ENCODE measurements at places on chromosomes 1 and 21.

GRCh38 chr1:194043984-194044755, 857.8 kb upstream of the B3GALT2 start:
- DNase-seq: no peak

- DNase-seq: no peak
These were observed 28.9 kb upstream of the DNAJC11 start for GRCh38 chr1:6730473-6730872.

DNA sequence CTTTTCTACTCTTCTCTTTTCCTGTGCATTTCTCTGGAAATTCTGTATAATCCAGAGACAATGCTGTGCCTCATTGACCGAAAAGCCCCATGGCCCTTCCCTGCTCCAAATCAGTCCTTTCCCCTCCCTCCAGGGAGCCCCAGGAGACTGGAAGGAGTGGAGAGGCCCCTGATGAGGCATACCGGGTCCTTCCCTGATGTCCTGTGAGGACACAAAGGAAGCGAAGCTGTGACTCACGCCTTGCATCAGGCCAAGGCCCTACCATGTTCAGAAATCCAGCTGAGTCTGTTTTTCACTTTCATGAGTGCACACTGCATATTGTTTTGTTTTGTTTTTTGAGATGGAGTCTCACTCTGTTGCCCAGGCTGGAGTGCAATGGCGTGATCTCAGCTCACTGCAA, 38.7 kb upstream of the BECN2 start:
- no peak for DNase-seq

- DNase-seq: no peak
These were observed 15.7 kb upstream of the RASSF5 start for GRCh38 chr1:206491616-206492015.

DNA sequence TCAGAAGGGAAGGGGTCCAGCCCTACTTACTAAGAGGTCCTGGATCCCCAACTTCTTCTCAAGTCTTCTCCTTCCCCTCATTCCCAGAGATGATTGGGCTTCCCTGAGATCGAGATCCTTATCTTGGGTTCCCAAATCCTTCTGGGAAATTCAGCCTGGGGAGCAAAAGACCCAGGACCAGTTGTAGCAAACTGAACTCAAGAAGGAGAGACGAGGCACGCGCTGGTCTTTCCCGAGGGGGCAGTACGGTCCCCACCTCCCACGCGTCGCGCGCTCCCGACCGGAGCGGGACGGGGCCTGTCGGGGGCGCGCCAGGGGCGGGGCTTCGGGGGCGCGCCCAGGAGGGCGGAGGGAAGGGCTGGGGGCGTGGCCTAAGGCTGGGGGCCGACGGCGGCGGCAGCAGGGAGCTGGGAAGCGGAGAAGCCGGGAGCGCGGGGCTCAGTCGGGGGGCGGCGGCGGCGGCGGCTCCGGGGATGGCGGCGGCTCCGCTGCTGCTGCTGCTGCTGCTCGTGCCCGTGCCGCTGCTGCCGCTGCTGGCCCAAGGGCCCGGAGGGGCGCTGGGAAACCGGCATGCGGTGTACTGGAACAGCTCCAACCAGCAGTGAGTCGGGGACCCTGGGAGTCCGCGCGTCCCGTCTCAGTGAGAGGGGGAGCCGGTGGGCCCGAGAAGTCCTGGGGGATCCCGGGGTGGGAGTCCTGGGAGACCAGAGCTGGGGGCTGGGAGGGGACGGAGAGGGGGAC, at the start of gene EFNA3:
TSS of gene EFNA3 (plus strand) at position 369 of the 741 bp plus-strand sequence. CDS start at position 474, 105 bp downstream.
- peak; percentile 96 for DNase-seq

- peak; percentile 76 for DNase-seq
These were observed 59.0 kb upstream of the PGD start for GRCh38 chr1:10339815-10340214.

DNA sequence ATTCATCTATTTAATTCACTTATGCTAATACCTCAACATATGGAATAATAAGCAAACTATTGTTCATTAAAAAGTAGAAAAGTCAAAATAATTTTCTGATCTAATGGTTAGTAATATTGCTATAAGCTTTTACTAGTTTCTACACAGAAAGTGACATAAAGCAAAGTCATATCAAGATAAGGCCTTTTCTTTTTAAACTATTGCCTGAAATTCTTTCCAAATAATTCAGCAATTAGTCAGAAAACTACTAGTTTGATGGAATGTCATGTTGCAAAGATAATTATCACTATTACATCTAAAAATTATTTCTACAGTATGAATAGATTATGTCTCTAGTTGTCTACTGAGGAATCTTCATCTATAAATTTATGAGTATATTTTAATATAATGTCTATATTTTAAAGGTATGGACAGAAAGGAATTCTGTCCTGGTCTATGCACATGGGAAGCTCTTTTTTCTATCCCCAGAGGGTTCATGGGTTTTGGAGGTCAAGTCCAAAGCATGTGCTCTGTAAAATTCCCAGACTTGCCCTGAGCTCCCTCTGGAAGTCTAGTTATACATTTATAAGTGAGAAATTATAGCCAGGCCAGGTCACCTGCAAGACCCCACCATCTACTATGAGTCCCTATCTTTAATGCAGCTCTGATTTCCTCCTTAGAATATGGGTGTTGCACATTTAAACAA, 84.6 kb upstream of the DPYD start:
- DNase-seq: no peak

- peak; percentile 87 for DNase-seq
These were observed 3.6 kb upstream of the VWA1 start for GRCh38 chr1:1431845-1432273.

DNA sequence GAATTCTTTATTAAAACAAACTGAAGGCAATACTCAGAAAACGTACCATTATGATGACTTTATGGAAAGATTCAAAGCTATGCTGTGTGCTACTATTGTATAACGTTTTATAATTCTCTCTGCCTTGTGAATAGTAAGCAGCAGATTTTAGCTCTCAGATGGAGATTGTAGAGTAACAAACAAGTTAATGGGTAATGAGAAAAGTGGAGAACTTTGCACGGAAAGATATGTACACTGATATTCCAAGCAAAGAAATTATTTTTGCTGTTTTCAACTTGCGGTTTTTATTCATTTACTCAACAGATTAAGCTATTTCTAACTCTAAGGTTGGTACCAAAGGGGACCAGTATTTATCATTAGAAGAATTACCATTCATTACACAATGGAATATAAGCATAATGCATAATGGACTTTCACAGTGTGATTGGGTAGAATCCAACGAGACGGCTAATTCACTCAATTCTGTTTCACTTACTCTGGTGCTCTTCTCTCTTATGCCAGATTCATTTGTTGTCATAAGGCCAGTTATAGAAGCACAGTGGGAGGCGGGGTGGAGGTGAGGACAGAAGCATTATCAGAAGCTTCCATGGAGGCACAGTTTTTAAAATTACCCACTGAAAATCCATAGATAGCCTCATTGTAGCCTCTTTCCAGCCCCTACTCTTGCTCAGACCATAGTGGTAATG, 38.6 kb downstream of the ATP1B1 start:
- DNase-seq: no peak

DNA sequence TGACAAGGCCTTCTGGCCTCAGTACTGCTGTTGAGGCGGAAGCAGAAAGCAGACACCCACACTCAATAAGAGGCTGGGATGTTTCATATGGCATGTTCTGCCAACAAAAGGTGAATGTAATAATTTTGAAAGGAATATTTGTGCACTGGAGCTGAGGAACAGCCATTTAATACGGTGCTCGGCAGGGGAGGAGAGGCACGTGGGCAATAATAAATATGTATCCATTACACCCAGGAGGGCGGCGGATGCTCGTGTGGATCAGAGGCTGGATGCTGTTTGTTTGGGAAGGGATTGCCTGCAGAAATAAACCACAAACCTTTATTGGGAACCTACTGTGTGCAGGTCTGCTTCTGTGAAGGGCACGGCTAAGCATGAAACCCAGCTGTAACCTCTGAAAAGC, 92.0 kb downstream of the VWA5B1 start:
- DNase-seq: no peak

DNA sequence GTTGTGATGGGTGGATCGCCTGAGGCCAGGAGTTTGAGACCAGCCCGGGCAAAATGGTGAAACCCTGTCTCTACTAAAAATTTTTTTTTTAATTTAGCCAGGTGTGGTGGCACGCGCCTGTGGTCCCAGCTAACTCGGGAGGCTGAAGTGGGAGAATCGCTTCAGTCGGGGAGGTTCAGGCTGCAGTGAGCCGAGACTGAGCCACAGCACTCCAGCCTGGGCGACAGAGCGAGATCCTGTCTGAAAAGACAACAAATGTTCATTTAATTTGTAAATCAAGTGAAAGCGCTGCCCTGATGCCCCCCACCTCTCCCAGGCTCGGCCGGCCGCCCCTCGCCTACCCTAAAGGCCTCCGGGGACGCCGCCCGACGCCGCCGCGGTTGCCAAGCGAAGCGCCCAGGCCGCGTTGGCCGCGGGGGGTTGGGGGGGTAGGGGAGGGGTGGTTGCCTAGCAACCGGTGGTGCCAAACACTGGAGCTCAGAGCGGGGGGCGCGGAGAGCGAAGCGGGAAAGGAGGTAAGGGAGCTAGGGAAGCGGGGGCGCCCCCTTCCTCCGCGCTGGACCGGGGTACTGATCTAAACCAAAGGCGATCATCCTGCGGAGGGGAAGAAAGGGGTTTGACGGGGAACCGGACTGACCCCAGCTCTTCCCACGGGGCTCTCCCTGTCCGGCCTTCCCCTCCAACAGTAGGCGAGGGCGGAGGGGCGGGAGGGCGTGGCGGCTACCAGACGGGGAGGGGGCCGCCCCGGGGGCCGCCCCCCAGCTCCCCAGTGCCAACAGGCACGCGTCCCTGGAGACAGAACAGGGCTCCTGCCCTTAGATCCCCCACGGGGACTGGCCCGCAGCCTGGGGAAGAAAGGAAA, at the start of gene TEKT2:
TSS of gene TEKT2 (plus strand) at position 460 of the 862 bp plus-strand sequence. CDS start 828 bp downstream, outside the sequence.
- DNase-seq: peak; percentile 84

GRCh38 chr1:60903591-60903990, 178.8 kb upstream of the NFIA start:
- DNase-seq: peak; percentile 48

- DNase-seq: no peak
These were observed 273.9 kb downstream of the TM2D1 start for GRCh38 chr1:61450872-61451571.

DNA sequence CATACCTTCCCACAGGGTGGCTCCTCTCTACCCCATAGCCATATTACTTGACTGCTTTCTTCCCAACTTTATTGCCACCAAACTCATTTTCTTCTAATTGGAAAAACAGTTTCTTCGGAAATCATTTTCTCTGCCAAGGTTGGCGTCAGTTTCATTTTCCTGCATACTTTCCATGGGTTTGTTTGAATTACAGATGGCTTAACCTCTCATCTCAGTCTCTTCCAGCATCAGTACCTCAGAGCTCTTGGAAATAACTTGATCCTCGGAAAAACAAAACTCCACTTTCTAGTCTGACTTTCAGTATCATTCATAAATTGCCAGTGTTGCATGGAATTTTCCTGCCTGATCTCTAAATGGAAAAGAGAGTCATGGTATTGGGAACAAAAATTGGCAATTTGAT, 20.3 kb upstream of the PRDM2 start:
- DNase-seq: no peak

- no peak for DNase-seq
These were observed 39.4 kb downstream of the PAFAH2 start for GRCh38 chr1:25958465-25958864.

DNA sequence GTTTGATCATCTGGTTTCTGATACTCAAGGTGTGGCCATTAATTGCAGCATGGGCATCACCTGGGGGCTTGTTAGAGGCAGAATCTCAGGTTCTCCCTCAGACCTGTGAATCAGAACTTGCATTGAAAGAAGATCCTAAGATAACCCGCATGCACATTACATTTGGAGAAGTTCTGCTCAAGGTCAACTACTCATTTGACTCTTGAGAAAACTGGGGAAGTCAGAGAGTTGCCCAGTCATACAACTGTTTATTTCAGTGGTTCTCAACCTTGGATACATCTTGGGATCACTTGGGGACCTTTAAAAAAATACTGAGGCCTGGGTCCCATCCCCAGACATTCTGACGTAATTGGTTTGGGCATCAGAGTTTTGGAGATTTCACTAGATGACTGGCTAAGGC, 30.5 kb downstream of the CAMTA1 start:
- no peak for DNase-seq

DNA sequence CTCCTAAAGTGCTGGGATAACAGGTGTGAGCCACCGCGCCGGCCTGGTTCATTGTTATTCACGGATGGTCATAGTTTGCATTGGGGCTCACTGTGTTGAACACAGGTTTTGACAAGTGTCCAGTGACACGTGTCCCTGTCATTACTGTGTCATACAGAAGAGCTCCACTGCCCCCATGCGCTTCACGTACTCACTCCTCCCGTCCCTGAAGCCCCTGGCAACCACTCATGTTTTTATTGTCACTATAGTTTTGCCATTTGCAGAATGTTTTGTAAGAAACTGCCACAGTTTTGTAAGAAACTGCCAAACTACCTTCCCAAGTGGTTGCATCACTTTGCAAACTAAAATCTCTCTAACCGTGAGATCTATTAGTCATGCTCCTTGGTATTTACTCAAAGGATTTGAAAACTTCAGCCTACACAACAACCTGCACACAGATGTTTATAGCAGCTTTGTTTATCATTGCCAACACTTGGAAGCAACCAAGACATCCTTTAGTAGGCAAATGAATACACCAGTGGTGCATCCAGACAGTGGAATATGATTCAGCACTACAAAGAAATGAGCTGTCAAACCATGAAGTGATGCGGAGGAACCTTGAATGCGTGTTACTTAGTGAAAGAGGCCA, 163.2 kb upstream of the COL6A1 start:
- DNase-seq: no peak

DNA sequence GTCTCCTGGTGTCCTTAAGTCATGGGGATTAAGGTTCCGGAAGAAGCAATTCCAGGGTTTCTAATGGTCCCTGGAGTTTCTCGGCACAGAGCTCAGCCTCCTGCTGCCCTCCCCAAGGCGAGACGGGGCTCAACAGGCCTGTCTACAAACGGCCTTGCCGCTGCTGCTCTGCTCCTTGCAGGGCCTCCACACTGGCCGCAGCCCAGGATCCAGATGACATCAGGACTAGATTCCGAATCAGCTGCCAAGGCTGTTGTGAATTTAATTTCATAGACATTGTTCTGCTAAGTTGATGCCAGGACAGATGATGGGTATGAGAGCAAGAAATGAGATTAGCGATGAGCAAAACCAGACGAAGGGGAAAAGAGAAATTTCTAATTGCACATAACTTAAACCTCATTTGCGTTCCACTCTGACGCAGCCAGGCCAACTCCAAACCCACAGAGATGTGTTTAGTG, 103.6 kb upstream of the BACE2 start:
- no peak for DNase-seq

- DNase-seq: no peak
These were observed 35.6 kb upstream of the GPR157 start for GRCh38 chr1:9164532-9164900.

DNA sequence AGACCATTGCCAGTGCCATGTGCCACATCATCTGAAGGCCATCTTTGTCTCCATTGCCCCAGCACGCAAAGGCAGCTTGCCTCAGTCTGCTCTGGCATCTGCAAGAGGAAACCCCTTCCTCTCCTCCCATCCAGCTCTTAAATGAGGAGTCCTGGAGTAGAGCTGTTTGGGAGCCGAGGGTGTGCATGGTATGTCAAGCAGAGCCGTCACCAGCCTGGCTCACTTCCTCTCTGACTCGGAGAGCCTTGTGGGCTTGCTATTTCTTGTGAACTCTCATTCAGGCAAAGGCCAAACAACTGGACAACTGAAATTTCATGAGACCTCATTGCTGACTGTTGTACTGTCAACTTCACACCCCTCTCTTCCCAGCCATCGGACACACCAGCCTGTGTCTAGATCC, 143.9 kb downstream of the SIPA1L2 start:
- DNase-seq: no peak

- DNase-seq: no peak
These were observed 118.6 kb downstream of the AKT3 start for GRCh38 chr1:243731301-243731891.
